ENCODE measurements at places on chromosomes 7 and 10.

DNA sequence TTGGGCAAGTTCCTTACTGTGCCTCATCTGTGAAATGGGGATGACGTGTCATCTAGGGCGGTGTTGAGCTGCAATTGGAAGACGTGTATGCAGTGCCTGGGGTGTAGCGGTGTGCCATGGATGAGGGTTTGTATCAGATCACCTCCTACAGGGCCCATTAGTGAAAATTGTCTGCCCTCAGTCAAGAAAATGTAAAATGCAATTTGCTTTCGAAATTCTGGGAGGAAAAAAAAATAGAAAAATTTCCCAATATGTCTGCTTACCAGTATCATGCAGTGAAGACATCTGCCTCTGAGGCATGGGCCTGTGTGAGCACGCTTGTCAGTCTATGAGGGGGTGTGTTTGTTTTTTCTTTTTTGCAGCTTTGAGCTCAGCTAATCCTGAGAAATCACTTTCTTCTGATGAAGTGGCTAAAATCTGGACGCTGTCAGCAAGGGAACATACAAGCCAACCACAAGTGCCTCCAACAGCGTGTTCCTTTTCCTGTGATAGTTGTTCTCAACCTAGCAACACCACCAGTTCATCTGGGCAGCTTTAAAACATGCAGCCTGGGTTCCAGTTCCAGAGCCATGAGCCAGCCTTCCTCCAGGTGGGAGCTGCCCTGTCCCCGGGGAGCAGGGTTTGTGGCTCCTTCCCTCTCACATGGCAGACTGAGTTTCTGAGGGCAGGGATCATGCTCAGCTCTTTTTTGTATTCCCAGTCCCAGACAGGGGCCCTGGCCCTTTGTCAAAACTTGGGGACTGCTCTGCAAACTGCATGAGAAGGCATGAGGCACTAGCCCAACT, 10.3 kb downstream of the FAM241B start:
- no peak for DNase-seq

- no peak for DNase-seq
These were observed 17.9 kb downstream of the ZNF316 start for GRCh38 chr7:6654842-6655610.

GRCh38 chr7:49812534-49812933, 39.1 kb downstream of the VWC2 start:
- no peak for DNase-seq

DNA sequence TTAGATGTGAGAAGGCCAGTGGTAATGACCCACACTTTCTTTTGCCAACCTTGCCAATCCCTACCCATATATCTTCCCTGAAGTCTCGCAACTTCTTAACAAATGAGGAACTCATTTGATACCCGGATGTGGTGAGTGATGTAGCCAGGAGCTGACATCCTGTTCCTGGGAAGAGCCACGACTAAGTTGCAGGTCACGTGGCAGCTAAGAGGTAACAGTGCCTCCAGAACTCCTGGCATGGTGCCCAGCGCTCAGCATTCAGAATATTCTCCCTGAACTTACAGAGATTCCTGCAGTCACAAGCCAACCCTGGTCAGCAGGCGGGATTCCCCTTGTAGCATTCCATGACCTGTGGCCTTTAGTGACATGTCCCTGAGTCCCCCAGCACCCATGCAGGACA, 282.5 kb downstream of the GALNT17 start:
- DNase-seq, result no peak

GRCh38 chr7:100372694-100373093, 593 bp upstream of the PILRA start:
- no peak for DNase-seq

DNA sequence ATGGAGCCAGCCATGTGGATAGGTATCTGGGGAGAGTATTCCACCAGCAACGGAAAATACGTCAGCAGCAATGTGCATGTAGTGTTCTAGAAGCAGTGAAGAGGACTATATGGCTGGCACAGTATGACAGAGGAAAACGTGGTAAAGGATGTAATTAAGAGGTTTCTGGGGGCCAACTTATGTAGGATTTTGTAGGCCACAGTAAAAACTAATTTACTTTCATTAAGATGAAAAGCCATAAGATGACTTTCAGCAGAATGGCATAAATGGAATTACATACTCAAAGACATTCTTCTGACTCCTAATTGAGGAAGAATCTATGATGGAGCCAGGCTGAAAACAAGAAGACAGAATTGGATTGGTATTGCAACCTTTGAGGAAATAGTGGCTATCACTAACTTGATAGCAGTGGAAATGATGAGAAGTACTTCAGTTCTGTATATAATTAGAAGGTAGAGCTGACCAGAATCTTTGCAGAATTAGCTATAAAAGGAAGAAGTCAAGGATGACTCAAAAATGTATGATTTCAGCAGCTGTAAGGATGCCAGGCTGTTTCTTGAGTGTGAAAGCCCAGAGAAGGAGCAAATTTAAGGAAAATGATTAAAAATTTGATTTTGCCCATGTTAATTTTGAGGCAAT, 156.7 kb downstream of the MBL2 start:
- DNase-seq, result no peak

DNA sequence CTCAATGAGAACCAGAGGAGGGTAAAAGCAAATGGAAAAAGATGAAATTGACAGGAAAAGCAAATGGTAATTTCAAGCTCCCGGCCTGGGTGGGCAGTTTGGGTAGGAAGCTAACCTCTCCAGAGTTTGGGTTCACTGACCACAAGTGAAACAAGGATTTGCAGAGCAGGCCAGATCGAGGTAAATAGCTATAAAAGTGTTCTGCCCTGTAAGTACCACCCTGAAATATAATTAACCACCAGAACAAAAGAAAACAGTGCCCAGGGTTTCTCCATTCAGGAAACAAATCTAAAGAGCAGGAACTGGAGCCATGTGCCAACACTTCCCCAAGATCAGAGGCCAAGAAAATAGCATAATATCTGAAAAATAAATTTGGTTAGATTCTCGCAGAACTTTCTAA, 276.7 kb upstream of the MEOX2 start:
- DNase-seq, result no peak

GRCh38 chr7:1939434-1940401, 269.6 kb downstream of the ELFN1 start:
- no peak for DNase-seq

DNA sequence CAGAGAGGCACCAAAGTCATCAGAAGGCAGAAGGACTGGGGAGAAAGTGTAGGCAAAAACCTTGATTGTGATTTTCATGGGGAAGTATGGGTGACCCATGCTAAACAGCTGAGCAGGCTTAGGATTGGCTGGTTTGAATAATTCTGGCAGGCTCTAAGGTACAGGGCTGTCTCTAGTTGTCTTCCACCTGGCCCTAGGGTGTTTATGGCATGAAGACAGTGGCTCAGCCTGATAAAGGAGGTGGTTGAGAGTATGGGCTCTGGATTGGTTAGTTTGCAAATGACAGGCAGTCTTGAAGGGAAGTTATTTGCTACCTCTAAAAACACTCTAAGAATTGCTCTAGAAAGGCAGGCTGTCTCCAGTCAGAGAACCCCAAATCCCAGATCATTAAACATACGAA, 100.3 kb downstream of the STRA8 start:
- no peak for DNase-seq

DNA sequence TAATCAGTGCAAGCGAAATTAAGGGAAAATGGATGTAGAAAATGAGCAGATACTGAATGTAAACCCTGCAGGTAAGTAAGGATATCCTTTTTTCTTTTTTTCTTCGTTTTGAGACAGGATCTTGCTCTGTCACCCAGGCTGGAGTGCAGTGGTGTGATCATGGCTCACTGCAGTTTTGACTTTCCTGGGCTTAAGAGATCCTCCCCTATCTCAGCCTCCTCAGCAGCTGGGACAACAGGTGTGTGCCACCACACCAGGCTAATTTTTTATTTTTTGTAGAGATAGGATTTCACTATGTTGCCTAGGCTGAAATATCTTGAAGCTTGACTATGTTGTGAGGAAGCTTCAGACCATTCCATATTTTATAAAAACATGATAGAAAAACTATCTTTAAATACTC, 4.3 kb downstream of the PDCD4 start:
- no peak for DNase-seq

DNA sequence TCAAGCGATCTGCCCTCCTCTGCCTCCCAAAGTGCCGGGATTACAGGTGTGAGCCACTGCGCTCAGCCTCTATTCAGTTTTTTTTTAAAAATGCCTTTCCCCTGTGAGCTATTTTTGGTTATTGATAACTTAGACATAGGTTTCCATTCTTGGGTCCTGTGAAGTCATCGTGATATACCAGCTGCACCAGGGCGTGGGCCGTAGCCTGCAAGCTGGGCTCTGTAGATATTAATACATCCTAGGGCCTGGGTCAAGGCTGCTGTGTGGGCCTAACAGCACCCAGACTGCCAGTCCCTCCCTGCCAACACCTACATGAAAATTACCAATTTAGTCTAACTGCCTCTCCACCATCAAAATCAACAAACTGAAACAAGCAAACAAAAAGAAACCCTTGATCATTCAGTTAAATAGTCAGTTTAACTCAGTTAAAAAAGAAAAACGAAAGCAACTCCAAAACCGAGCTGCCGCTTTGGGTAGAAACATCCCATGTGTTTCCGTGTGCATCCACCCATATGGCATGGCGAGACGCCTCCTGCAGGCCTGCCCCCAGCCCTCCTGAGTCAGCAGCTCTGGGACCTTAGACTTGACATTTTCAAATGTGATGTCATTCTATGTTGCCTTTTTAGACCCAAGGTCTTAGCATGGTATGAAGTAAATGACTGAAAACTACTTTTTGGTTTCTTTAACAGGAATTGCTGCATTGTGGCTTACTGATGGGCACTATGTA, 330.2 kb downstream of the GLRX3 start:
- DNase-seq, result no peak

DNA sequence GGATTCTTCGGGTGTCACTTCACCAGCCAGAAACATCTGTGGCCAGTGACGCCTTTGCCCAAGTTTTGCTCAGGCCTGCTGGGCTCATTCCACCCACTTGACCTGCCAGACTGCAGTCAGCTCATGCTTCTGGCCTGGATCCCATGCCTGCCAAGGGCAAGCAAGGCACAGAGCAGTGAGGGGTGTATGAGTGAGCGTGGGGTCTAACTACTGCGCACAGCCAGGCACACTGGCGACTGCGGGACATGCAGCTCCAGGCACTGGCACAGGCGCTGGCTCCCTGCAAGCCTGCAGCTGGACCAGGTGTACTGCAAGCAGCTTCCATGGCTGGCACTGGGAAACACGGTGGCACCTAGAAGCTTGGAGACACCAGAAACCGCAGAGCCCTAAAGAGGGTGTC, 80.1 kb downstream of the MTERF1 start:
- no peak for DNase-seq

- DNase-seq, result no peak
These were observed 53.3 kb downstream of the FIGNL1 start for GRCh38 chr7:50396856-50397255.

GRCh38 chr10:13945390-13946208, 358.8 kb downstream of the PRPF18 start:
- no peak for DNase-seq

DNA sequence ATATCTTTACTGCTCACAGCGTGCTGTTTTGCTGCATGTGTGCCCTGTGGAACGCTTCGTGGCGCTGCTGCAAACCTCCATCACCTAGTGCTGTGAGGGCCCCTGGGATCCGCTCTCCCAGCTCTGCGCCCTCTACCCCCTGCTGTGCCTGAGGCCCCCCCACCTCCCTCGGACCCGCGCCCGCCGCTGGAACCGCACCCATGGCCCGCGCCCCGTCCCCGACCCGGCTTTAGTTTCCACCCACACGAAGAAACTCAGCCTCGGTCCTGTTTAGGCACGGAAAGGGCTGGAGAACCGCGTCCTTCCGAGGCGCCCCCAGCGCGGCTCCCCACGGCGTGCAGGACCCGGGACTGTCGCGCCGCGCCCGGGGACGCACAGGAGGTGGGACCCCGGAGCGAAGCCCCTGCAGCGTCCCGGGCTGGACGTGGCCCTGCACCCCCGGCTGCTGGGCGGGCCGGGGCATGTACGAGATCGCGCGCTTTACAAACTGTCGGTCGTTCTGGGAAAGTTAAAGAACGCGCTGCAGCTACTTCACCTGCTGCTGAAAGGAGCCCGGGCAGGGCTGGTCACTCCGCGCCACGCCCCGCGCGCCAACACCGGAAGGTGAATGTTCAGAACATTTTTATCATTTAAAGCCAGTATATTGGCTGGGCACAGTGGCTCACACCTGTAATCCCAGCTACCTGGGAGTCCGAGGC, 54.3 kb downstream of the BMS1 start:
- DNase-seq, result no peak

Data from stimulated activated CD4-positive, alpha-beta T cell treated with anti-CD3 and anti-CD28 coated beads, Interleukin-1b, Interleukin-23, amount 100 ng/mL, for 1 hour (primary cell).